ENCODE measurements at places on chromosomes 3 and 15.
A peak's percentile ranks its signal among the peaks of the same experiment; 100 is the strongest.

GRCh38 chr15:56124391-56124790, 119.3 kb downstream of the RFX7 start:
- no peak for DNase-seq

GRCh38 chr3:142244056-142244455, 18.7 kb upstream of the GK5 start:
- peak; percentile 66 for DNase-seq

GRCh38 chr15:90038632-90039095, 37.5 kb downstream of the ZNF710 start:
- no peak for DNase-seq

DNA sequence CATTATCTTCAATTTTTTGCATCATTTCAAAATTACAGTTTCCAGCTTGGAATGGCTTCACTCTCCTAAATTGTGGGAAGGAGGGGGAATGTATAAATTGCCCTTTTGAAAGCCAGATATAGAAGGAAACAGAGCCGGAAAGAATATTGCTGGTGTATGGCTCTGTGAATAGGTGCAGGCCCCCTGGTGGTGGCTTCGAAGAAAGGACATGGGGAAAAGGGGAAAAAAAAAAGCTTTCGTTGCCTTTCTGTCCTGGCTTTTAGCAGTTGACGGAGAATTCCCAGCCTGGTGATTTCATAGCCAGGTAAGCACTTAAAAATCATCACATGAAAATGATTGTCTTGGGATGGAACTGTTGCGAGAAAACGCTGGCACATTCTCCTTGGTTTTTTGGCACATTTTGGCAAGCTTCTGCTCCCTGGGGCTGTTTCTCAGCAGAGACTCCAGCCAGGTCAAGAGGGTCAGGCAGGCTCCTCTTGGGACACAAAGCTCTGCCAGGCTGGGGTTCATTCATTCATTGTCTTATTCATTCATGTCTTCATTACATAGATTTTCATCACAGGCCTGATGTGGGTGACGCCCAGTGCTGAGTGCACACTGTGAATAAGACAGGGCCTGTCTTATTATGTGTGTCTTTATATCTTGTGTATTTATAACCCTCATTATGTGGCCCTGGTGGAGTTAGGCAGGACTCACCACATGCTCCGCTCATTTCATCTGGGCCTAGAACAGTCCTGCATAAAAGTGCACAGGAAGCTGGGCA, 300.0 kb upstream of the TPM1 start:
- peak; percentile 57 for DNase-seq

DNA sequence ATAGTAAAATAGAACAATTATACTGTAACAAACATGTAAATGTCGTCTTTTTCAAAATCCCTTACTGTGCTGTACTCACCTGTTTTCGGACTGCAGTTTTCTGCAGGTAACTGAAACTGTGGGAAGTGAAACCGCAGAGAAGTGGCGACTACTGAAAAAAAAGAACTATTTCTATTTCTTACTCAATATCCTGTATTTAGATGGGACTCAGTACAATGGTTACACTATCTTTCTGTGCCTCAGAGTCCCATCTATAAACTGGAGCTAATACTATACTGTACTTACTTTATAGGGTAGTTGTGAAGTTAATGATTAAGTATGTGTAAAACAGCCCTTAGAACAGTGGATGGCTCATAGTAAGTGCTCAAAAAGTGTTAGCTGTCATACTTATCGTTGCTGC, 14.3 kb upstream of the P2RY12 start:
- DNase-seq: no peak

GRCh38 chr3:7854266-7854665, 647.4 kb upstream of the LMCD1 start:
- DNase-seq: no peak

DNA sequence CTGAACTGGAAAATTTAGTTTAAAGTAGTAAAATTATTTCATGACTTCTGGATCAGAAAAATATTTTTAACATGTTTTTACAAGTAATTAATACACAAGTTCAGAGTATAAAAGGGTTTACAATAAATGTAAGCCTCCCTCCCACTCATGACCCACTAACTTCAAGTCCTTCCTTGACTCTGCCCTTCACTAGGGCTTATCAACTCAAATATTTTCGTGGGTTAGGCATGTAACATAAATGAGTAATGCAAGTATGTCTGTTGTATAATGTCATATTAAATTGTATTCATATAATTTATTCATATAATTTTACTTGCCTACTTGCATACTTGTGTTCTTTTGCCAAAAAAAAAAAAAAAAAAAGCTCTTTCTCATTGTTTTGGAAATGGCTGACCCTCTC, 3.4 kb upstream of the OPA1 start:
- no peak for DNase-seq

- DNase-seq: no peak
Measured at GRCh38 chr3:115788921-115789470, 165.7 kb downstream of the GAP43 start.

GRCh38 chr15:62432702-62433398, 267.8 kb upstream of the C2CD4B start:
- DNase-seq: no peak

- no peak for DNase-seq
Measured at GRCh38 chr3:100023150-100023549, 91.2 kb downstream of the FILIP1L start.

- no peak for DNase-seq
Measured at GRCh38 chr15:67750371-67750770, 74.9 kb upstream of the SKOR1 start.

DNA sequence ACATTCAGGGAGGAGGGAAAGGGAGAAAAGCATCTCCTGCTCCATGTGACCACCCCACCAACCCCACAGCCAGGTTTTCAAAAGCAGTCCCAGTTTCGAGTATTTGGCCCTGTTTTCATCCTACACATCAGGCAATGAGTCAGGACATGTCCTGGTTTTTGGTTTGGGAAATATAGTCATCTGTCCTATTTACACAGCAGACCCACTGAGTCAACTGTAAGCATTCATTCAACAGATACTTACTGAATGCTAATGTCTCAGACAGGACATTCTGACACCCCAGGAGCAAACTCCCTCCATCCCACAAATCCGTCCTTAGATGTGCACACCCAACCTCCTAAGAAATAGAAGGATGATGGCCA, 32.9 kb downstream of the IGDCC3 start:
- DNase-seq: no peak

DNA sequence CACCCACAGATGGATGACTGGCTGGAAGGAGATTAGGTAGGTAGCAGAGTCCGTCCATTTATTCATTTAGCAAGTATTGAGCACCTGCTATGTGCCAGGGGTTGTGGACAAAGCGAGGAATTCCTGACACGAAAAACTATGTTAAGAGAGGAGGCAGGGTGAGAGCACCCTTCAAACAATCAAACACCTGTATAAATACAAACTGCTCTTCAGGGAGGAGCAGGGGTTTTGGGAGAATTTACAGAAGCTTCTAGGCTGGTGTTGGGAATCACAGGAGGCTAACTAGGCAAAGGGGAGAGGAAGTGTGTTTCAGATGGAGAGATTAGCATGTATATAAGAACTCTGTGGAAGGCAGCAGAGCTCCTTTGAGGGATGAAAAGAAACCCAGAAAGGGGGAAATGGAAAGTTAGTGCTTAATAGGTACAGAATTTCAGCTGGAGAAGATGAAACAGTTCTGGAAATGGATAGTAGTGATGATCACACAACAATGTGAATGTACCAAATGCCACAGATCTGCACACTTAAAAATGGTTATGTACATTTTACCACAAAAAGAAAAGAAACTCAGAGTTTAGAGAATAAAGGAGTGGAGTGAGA, 805 bp upstream of the SEC22C start:
- no peak for DNase-seq

GRCh38 chr15:60423537-60423936, 25.8 kb upstream of the ANXA2 start:
- no peak for DNase-seq

DNA sequence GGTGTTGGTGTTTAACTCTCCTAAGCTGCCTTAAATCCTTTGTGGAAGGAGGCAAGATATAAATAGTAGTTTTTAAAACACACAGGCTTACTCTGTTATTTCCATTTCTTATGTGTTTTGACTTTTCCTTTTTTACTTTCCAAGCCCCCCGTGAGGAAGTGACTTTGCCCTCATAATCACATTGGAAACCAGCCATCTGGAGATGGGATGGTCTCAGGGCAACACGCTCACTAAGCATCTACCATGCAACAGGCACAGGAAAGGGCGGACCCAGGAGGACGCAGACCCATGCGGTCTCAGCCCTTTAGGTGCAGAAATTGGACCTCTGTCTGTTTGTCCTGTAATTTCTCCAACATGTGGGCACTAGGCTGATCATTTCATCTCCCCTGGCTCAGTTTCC, 115.7 kb downstream of the PDZRN3 start:
- DNase-seq: no peak

- no peak for DNase-seq
Measured at GRCh38 chr3:53009826-53010539, 35.9 kb downstream of the SFMBT1 start.

- DNase-seq: no peak
Measured at GRCh38 chr3:148453781-148454191, 243.9 kb upstream of the AGTR1 start.

DNA sequence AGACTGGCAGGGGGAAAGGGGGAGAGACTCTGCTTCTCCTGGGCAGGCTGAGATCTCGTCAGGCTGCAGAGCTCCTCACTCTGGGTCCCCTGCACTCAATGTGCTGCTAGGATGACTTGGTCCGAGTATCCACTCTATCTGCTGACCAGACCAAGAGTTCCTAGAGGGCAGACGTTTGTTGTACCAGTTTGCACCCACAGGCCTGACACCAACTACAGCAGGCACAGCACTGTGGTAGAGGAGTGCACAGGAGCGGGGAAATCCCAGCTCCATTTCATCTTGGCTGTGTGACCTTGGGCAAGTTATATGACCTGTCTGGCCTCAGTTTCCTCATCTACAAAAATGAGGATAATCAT, 29.0 kb downstream of the CCDC12 start:
- no peak for DNase-seq

- no peak for DNase-seq
Measured at GRCh38 chr15:31487811-31488436, 161.3 kb downstream of the KLF13 start.

DNA sequence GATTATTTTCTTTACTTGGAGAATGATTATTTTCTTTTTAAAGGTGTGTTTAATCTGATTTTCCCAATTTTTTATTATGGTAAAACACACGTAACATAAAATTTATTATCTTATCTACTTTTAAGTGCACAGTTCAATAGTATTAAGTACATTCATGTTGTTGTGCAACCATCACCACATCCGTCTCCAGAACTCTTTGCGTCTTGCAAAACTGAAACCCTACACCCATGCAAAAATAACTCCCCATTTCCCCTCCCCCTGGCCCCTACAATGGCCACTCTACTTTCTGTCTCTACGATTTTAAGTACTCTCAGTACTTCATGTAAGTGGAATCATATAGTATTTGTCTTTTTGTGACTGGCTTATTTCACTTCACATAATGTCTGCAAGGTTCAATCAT, 230.7 kb downstream of the SATB1 start:
- DNase-seq: no peak

DNA sequence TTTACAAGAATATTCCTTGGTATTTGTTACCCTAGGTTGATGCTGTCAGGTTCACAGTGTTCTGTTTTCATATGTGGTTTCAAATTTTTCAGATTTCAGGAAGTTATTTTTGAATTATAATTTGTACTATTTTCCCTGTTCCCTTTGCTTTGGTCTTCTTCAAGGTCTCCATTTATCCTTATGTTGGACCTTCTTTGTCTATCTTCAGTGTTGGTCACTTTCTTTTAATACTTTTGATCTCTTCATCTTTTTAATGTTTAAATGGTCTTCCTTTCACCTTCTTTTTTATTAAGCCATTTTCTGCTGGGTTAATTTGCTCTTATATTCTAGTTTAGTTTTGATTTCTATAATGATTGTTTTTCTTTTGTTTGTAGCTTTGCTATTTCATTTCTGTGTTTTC, 61.3 kb downstream of the KLHL25 start:
- no peak for DNase-seq

GRCh38 chr3:101279765-101280385, 40.5 kb downstream of the IMPG2 start:
- DNase-seq: no peak

DNA sequence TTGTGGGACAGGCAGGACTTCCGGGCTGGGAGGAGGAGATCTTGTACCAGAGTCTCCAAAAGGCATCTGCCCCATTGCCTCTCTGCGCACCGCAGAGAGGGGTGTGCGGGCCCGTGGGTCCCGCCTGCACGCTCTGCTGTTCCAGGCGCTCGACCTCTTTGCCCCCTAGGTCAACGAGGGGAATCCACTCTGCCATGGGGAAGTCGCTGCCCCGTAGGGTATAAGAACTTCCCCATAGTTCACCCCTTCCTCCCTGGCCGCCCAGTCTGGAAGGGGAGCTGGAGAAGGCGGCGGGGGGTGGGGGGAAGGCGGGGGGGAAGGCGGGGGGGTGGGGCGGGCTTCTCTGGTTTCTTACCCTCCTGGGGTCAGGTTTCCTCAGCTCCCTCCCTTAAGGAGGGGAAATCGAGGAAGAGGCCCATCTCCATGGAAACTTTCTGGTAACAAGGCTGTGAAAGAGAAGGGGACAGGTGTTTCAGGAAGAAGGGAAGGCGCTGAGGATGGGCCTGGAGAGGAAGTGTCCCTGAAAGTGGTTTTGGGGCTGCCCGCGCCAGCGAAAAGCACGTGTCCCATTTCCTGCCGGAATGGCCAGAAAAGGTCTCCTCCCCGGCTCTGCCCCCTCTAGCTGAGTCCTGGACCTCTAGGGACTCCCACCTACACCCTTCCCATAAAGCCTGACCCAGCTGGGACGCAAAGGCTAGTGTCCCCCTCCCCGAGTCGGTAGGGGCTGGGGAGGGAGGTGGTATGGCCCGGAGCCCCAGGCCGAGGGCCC, 27.5 kb downstream of the NR1I2 start:
- DNase-seq: no peak

- DNase-seq: no peak
Measured at GRCh38 chr15:70387993-70388392, 290.3 kb upstream of the TLE3 start.

- DNase-seq: no peak
Measured at GRCh38 chr3:163328680-163329079, 1749.6 kb downstream of the SI start.

- no peak for DNase-seq
Measured at GRCh38 chr3:135862361-135862760, 103.2 kb upstream of the PPP2R3A start.

DNA sequence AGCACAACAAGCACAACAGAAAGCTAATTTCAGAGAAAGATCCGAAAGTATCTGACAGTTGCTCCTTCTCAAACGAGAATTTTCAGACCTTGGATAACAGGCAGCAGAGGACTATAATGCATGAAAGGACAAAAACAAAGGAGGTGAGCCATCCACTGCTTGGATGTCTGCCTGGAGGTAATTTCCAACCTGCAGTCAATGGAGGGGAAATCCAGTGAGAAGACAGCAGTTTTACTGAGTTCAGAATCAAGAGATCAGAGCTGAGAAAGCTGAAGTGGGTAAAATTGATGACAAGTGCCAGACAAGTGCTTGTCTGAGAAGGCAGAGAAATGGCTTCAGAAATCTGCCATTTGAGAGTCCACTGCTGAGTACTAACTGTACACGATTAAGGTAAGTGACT, 22.1 kb downstream of the UBE3A start:
- DNase-seq: no peak

GRCh38 chr3:127970966-127971592, 56.0 kb downstream of the KBTBD12 start:
- peak; percentile 35 for DNase-seq
